Activated CD4-positive, alpha-beta T cell treated with anti-CD3 and anti-CD28 coated beads, Interleukin-2, Interleukin-4, amounts not matched to agents 100 ng/mL and 50 ng/mL, durations not matched to agents 16 hours and 8 hours (primary cell): ENCODE measurements at places on chromosomes 7 and 10.

DNA sequence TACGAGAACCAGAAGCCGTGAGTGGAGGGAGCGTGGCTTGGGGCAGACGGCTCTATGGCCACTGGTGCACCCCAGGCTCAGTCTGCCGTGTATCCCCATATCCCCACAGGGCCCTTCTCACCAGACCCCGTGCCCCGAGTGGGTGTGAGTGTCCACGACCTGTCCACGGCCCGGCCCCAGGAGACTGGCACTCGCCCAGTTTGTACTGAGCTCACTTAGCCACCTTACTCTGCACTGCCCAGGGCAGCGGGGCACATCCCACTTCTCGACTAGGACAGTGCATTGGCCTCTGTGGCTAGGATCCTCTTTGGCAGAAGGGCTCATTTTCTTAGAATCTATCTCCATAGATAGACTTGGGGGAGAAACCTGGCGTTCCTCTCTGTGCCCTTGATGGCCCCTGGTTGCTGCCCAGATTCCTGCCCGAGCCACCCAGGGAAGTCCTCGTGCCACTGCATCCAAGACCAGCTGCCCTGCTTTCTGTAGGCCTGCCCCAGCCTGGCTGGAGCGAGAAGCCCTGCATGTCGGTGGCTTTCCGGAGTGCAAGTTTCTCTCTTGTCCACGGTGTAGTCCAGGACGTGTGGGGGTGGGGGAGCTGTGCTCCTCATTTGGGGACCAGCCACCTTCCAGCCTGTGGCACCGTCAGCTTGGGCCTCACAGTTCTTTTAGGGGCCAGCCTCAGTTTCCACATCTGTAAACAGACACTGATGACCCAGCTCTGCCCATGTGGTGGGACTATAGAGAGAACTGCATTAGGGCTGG lies 11.9 kb downstream of the TMEM120A start:
- DNase-seq, result no peak

DNA sequence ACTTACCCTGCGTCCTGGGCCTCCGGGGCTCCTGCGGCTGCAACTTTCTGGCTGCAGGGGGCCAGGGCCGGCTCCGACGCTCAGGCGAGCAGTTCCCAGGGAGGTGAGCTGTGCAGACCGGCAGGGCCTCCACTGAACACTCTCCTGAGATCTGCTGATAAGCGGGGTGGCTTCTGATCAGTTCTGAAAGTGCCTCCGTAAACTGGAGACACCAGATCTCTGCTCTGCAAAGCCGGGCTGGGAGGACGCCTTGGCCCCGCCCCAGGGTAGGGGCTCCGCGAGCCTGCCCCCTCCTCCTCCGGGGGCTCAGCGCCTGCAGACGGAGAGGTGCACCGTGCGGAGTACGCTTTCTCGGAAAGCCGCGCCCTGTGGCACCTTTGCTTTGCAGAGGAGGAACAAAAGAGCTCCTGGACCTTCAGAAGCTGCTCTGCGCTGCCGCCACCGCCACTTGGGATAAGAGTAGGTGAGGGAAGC lies 141.3 kb upstream of the VKORC1L1 start:
- peak; percentile 47 for DNase-seq

- DNase-seq, result no peak
Observed at GRCh38 chr7:117111535-117111934, 158.2 kb downstream of the ST7 start.

- no peak for DNase-seq
Observed at GRCh38 chr7:130593033-130593432, 75.5 kb downstream of the COPG2 start.

GRCh38 chr7:107037717-107038603 lies 6.5 kb upstream of the PRKAR2B start:
- no peak for DNase-seq

DNA sequence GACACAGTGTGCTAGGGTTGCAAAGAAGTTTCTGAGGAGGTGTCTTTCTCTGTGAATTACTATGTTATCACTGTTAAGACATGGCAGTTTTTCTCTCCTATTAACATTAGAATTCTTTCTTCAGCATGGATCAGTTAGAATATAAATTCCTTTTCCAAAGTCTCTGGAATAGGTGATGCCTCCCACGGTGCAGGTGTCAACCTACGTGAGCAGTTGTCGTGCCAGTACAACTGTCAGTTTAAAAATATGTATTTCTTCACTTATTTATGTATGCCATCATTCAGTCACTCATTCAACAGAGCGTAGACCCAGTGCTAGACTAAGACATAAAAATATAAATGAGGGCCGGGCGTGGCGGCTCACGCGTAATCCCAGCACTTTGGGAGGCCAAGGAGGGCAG lies 83.5 kb downstream of the TACC2 start:
- no peak for DNase-seq

DNA sequence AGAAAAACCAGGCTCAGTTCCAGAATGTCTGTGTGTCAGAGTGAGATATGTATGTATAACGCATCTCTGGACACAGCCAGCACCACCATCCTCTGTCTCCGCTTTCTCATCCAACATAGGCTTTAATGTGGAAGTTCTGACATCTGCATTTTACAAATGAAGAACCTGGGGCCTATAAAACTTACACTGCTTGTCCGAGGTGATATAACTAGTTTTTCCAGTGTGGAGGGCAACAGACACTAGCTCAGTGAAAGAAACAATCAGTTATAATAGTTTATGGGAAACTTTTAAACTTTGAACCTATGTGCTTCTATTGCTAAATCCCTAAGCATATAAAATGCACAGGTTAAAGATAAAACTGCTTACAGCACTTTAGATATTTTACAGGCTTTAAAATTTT lies 208.7 kb downstream of the CRPPA start:
- DNase-seq, result no peak

DNA sequence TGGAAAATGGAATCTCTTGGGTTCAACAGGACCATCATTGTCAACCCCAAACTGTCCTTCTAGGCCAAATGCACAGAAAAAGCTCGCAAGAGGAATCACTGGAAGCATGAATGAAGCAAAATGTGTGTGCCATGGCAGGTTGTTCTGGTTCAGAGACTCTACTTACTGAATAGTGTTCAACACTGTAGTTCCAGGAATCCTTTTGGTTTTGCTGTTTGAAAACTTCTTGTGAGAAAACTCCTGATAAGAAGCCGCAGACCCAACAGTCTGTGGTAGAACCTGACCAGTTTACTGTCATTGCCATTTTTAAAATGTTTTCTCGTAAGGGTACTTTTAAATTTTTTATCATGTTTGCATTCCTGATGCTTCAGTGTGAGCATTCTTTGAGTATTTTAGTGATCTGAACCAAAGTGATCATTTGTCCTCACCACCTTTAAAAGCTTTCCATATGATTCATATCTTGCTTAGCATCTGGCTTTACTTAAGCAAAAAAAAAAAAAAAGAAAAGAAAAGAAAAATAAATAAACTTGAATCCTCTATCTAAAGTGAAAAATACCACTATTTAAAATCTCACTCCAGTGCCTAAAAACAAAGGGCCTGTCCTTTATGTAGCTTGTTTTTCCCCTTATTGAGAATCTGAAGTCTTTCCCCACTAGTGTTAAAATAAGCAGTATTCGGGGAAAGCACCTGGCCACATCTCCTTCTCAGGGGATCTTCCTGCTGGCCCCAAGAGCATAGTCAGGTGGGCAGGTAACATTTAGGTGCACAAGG lies 92.4 kb downstream of the WNT2 start:
- no peak for DNase-seq

DNA sequence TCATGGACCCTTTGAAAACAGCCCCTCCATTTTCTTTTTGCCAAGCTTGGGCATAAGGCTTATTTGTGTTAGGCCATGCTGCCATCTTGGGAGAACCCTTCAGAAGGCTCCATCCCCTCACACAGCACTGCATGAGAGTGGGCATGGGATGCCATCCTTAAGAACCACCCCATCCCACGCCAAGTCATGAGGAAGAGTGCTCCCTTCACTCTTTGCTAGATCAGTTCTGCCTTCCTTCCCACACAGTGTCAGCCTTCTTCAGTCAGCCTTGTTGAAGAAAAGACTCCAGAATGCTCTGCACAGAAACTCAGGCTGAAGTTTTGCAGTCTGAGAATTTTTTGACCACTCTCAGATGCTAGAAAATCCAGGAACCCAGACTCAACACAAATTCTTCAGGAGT lies 15.5 kb upstream of the CHN2 start:
- no peak for DNase-seq

DNA sequence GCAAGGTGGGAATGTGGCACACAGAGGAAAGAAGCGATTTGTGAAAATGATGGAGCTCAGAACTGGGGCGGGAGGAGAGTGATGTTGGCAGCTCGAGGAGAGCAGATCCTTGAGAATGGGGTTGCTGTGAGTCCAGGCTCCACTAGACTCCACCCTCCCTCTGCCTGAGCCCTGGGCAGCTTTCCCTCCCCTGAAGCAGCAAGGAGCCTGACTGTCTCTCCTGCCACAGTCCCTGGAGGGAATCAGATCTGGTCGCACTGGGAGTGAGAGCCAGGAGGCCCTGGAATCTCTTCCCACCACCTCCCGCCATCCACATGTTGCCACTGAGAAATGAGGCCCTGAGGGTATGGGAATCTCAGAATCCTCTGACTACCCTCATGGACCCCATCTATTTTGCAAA lies 362.7 kb downstream of the PLXNA4 start:
- no peak for DNase-seq

- DNase-seq, result no peak
Observed at GRCh38 chr7:125326666-125327255, 397.1 kb upstream of the POT1 start.

DNA sequence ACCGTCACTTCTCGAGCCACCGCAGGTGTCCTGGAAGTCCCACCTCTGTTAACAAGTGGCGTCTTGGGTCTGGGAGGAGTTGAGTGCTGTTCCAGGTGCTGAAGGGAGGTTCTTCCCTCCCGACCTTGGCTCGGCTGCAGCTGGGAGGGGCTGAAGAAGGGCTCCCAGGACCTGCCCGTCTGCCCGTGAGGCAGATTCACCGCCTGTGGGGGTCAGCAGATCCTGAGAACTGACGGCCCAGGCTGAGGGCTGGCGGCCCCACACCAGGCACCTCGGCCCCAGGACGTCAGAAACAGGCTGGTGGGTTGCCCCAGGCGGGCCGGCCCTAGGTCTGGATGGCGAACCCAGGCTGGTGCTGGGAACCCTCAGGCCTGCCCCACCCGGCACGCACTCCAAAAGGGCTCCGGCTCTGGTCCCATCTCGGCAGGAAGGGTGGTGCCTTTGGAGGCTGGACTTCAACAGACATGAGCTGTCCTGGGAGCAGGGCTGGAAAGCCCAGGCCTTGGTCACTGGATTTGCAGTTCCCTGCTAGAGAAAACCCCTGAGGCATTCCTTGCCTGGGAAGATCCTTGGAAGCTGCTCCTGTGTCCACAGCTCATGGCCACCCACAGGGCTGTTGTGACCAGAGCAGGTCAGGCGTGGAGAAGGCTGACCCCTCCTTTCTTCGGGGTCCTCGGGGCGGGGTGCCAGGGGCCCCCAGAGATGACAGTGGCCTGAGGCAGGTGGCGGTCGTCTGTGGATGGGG lies 42.6 kb upstream of the CFAP46 start:
- DNase-seq, result no peak

DNA sequence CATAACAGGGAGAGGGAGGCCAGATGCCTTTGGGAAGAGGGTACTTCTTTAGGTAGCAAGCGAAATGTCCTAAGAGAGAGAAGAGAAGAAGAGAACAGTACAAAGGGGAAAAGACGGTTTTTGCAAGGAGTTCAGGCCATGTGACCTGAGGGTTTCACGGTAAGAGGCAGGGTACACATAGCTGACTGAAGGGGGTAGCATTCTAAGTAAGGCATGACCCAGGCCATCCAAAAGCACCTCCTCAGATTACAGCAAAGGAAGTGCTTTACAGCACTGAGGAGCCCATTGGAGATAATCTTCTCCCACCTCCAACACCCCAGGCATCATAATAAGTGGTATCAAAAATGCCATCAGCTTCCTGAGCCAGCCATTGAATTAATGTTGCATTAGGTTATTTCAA lies 258.2 kb upstream of the NPY start:
- no peak for DNase-seq

GRCh38 chr7:127504715-127505114 lies 80.7 kb downstream of the GCC1 start:
- peak; percentile 7 for DNase-seq

- DNase-seq, result peak; percentile 50
Observed at GRCh38 chr7:42014625-42015618, 222.1 kb downstream of the GLI3 start.

DNA sequence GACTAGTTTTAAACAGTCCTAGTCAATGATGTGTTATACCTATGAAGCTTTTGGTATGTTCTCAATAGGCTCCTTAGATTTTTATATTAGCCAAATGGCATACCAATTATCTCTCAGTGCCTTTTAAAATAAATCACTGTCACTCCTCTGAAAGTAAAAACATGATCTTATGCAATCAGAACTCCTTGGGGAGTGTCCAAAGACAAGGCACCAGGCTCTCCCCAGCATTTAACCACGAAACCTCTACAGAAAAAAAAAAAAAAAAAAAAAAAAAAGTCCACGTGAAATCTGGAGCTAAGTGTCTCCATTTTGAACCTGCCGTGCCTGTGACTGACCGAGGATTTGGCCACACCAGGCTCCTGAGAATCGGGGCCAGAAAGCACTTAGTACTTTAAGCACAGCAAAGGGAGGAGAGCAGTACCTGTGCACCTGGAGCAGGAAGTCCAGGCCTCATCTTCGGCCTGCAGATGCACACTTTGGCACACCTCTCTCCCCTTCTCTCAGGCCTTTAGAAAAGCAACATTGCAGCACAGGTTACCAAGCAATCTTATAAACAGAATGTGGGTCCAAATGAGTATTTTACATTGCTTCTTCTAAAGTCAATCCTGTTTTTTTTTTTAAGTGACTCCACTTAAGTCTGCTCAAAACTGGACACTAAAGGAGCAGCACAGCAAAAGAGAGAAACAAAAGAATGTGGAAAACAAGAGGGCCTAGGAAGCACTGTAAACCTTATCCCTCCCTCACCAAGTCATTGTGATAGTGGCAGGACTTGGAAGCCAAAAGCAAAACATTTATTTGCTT lies 1.5 kb downstream of the FAM13C start:
- DNase-seq, result no peak

- DNase-seq, result peak; percentile 86
Observed at GRCh38 chr10:101840741-101841453, 2.7 kb downstream of the KCNIP2 start.

- DNase-seq, result no peak
Observed at GRCh38 chr10:126408953-126409641, 20.8 kb upstream of the ADAM12 start.

GRCh38 chr10:239109-239508 lies 103.9 kb downstream of the ZMYND11 start:
- no peak for DNase-seq

DNA sequence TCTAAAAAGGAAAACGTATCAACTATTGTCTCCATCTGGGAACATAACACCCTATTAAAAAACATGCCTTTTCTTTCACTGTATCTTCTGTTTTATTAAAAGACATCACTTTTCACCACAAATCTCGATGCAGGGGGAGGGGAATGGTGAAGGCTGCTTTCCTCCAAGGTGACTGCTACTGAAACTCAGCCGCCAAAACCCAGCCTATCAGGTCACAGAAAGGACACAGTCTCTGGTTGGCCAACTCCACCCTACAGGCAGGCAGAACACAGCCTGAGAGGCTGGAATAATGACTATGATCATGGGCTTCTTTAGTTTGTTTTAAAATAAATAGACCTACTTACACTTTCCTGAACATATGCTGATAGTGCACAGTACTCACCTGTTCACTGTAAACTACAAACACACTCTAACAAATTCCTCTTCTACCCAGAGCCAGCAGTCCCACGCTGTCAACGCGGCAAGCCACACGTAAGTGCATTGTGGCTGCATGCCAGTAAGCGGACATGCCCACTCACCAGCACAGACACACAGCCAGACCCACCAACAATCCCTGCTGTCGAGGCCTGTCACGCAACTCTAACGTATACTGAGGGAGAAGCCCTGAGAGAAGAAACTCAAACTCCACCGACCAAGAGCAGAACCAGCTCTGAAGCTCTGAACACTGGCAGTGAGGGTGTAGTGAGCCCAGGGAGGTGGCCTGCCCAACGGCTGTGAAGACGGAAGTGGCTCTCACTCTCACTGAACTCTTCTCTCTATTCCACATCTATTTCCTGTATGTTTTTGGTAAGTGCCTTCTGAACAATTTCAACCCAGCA lies 41.8 kb downstream of the NCAPG2 start:
- DNase-seq, result no peak
